ENCODE measurements at places on chromosomes 2 and 18.

GRCh38 chr2:113858764-113859163, 31.1 kb upstream of the ACTR3 start:
- no peak for DNase-seq

DNA sequence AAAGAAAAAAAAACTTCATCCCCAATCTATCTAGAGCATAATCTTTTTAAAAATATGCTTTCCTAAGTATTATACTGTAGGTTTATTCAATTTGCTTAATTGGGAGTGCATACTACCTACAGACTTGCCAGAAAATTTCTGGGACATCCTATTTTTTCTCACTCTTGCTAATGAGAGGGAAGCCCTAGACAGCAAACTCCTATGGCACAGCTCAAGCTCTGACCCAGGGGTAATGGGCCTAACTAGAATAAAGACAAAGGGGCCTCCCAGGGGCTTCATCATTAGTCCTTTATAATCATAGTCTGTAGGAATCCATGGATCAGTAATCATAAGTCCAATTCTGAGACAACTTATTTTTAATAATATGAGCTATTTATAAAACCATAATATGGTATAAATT, 142.6 kb upstream of the ITGA4 start:
- no peak for DNase-seq

DNA sequence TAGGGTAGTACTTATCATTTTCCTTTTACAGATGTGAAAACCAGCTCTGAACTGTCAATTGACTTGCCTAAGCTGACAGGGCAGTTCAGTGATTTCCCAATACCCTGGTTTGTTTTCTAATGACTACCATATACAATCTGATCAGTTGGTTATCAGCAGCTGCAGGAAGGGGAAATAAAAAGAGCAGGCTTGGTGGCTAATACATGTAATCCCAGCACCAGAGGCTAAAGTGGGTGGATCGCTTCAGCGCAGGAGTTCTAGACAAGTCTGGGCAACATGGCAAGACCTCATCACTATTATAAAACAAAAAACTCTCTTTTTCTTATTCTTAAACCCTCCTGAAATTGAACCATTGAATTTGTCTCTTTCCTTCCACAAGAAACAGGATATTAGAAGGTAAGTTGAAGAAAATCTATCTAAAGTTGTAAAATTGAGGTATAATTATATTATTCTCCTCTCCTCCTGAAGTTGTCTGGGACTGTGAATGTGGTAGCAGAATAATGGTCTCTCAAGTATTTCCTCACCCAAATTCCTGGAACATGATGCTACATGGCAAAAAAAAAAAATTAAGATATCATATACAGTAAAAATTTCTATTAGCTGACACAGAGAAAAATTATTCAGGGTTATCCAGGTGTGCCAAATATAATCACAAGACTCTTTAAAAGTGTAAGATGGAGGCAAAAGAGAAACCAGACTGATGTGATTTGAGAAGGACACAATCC, 1441.6 kb downstream of the SUCLG1 start:
- no peak for DNase-seq

GRCh38 chr18:35038881-35039491, 2.2 kb upstream of the MAPRE2 start:
- DNase-seq, result no peak

DNA sequence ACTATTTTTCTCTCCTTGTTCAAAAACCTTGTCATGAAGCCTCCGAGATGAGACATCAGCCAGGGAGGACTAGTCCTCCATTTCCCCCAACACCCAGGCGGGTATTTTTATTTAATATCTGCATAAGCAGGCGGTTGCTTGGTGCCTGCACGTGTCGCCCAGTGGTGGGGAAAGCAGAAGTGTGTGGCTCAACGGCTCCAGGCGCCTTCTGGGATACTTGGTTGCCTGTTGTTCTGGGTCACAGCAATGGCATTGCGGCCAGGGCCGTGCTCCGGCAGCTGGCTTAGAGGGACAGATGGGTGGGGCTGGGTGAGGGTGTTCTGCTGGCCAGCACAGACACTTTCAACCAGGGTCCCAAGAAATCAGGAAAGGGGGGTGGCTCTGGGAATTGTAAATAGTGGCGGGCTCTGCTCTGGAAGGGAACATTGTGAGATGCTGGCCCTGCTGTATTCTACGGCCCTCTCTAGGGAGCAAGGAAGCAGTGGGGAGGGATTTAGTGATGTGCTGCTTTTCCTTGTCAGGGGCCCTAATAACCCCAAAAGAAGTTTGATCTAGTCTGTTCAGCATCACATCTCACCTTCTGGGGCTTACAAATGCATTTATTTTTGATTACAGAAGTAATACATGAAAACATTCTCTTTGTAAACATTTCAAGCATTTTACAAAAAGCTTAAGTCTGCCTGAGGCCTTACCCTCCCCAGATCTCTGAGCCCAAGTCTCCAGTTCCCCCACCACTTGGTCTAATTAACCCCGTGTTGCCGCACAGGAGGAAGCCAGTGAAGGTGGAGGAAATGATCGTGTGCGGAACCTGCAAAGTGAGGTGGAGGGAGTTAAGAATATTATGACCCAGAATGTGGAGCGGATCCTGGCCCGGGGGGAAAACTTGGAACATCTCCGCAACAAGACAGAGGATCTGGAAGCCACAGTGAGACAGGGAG, 1.1 kb downstream of the VAMP8 start:
- DNase-seq, result no peak

DNA sequence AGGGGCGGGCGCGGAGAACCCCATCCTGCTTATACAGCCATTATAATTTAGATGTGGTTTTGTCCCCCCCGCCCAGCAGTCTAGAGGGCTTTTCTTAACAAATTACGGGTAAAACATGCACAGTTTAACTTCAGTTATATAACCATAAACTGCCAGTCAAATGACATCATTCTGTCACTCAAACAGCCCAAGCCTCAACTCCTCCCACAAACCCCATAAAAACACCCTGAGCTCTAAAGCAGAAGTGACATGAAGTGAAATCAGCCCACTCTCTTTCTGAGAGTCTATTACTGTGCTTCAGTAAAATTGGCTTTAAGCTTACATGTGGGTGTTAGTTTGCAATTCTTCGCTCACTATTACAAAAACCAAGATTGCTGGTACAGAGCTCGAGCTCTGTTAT, 705.1 kb upstream of the GCFC2 start:
- no peak for DNase-seq

DNA sequence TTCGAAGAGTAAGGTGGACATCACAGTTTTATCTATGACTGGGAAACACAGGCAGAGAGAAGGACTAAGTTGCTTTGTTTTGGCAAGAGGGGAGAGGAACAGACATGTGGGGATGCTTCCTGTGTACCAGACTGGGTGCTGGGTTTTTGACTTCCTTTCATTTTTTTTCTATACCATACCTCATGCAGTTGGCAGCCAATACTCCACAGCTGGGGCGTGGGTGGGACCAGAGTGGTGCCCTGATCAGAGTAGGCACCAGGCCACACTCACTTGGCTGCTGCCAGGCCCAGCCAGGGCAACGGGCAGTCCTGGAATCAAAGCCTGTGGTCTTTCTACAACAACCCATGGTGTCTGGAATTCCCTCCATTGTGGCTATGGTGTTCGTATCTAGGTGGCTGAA, 45.2 kb downstream of the SH3RF3 start:
- DNase-seq, result no peak

DNA sequence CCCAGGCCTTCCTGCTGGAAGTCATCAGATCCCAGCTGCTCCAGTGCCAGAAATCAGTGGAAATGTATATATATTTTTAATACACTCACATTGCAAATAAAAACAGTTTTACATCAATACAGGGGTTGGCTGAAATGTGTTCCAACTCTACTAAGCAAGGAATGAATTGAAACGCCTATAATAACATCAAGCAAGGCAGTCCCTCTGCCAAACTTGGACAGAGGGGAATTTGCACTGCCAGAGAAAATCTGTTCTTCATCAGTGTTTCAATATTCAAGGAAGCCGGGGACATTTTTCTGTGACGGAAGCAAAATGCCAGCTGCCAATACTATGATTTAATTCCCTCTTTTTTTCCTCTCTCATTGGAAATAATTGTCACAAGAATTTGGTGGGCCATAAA, 335.3 kb downstream of the TNS1 start:
- DNase-seq, result no peak

GRCh38 chr2:138428710-138429440, 72.7 kb upstream of the SPOPL start:
- DNase-seq, result no peak

DNA sequence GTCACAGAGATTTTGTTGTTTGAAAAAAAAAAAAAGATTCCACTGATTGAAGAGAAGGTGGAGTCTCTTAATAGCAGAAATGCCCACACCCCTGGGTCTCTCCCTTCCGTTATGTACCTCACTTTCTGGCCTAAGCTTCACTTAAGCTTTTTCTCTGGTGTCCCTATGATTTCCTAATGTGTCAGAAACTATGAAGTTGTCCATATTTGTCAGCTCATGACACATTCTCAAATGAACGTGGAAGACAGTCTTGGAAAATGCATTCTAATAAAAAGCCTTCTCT, 5.4 kb upstream of the MALL start:
- DNase-seq, result no peak

DNA sequence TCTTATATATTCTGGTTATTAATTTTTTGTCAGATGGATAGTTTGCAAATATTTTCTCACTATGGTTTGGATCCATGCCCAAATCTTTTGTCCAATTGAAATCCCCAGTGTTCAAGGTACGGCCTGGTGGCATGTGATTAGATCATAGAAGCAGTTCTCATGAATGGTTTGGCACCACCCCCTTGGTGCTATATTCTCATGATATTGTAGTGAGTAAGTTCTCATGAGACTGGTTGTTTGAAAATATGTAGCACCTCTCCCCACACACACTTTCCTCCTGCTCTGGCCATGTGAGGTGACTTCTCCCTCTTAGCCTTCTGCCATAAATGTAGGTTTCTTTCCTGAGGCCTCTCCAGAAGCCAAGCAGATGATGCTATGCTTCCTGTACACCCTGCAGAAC, 107.7 kb upstream of the KYNU start:
- no peak for DNase-seq

GRCh38 chr2:9778471-9779316, 64.6 kb upstream of the TAF1B start:
- no peak for DNase-seq

DNA sequence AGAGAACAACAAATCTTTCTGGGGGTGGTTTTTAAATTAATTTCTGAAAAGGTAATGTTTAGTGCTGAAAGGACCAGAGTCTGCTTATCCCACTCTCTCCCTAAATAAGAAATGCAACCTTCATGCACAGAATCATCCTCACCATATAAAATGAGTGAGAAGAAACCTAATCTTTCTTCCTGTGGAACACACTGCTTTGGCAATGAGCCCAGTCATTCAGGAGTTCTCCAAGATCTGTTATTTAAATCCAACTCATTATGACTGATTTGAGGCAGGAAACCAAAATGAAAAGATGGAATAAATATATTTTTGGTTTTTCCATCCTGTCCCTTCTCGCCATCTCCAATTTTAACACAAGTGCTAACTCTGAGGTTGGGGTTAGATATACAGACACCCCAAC, 228.3 kb downstream of the SRBD1 start:
- DNase-seq, result no peak
